Activated CD8-positive, alpha-beta memory T cell treated with anti-CD3 and anti-CD28 coated beads for 48 hours (primary cell): ENCODE measurements at places on chromosomes 3 and 15.

GRCh38 chr3:12027184-12027846, 23.1 kb downstream of the SYN2 start:
- no peak for DNase-seq

DNA sequence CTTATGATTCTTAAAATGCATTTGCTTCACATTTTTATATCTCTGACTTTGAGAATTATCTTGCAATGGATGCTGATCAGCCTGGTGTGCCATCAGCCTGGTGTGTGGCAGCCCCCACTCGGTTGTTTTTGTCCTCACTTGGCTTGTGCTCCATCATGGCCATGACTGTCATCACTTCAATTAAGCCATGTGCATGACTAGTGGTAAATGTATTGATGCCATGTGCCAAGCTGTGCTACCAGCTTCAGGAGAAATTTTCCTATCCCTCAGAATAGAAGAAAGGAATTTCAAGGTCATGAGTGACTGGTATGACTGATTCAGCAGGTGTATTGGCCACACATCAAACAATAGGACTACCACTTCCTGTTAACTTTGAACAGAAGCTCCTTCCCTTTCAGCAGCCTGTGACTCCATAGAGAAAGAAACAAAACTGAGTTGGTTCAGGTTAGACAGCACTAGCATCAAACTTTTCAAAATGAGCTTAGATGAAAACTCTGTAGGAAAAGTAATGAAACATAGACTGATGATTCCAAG, 251.7 kb downstream of the GRM7 start:
- DNase-seq = no peak

DNA sequence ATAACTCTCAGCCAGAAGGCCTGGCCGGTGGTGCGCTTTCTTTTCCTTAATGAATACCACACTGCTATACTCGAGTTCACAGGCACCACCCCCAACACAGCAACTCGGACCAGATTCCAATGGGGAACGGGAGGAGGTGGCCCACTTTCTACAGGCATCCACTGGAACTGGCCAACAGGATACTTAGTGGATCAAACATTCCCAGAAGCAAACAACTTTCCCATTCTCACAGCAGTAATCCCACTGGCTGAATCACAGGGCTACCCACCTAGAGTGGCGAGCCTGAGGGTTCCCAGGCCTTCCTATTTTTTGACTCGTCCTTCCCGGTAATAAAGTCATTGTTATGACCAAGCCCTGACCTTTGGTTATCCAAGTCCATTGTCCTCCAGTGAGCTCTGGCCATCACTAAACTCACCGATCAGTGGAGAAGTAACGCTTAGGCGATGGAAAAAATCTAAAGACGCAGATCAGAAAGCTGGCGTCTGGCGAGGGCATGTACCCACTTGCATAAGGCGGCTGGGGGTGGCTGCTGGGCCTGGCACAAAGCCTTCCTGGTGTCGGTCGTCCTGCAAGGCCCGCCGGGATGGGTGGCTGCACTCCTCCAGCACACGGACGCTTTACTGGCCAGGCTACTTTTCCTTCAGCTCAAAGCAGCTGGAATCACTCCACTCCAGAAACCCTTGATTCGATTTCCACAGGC, 1.2 kb downstream of the EOGT start:
- DNase-seq = no peak

- DNase-seq = no peak
Observed at GRCh38 chr3:50156549-50157493, 1.7 kb downstream of the SEMA3F start.

DNA sequence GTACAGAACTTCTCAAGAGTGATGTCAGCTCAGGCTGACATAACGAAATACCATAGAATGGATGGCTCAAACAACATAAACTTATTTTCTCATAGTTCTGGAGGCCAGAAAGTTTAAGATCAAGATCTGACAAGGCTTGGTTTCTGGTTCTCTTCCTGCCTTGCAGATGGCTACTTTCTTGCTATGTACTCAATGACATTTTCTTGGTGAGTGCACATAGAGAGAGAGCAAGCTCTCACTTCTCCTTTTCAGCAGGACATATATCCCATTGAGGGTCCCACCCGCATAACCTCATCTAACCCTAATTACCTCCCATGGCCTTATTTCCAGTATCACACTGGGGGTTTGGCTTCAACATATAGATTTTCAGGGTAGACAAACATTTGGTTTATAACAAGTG, 1072.1 kb downstream of the PLOD2 start:
- no peak for DNase-seq

- DNase-seq = no peak
Observed at GRCh38 chr3:190534986-190535385, 21.1 kb downstream of the IL1RAP start.

DNA sequence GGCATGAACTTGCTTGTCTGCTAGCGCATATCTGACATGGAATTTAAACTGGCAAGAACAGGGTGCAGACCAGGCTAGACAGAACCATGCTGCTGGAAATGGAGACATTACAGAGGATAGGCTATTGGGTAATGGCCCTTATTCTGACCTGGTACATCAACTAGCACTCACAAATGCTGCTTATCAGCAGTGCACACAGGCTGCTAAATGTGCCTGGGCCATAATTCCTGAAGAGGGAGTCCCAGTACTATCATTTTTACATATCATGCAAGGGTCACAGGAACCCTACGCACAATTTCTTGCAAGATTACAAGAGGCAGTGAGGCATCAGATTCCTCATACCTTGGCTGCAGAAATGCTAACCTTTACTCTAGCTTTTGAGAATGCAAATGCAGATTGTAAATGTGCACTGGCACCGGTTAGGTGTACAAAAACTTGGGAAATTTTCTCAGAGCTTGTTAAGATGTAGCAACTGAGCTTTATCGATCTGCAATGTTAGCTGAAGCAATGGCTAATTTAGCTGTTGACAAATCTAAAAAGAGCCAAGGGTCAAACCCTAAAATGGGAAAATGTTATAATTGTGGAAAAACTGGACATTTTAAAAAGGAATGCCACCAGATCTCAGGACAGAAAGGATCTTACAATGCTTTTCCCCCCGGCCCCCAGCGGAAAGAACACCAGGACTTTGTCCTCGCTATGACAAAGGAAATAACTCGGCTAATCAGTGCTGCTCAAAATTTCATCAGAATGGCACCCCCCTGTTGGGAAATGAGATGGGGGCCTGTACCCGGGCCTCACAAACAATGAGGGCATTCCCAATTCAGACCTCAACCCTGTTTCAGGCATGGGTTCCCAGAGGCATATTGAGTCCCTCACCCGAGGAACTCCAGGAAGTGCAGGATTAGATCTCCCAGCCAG, 21.1 kb downstream of the CCRL2 start:
- no peak for DNase-seq

DNA sequence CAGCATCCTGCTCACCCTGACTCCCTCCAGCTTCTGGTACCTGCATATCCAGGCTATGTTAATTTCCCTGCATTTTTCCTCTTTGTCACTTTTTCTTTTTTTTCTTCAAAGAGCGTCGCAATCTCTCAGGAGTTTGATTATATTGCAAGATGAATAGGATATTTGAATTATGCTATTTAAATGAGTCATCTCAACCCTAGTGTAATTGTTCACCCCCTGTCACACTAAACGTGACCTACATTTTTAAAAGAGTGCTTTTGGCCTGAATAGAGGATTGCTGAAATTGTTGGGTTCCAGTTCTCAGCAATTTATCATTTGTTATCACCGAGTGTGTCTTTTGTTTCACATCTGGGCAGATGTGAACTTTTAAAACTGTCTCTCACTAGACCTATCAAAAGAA, 294.7 kb downstream of the SOX2 start:
- DNase-seq = no peak

GRCh38 chr15:29140475-29141307, 128.9 kb downstream of the NSMCE3 start:
- no peak for DNase-seq

GRCh38 chr3:24495326-24495994, 810 bp upstream of the THRB start:
- DNase-seq = no peak

GRCh38 chr15:101332061-101332467, 37.0 kb upstream of the SNRPA1 start:
- no peak for DNase-seq

DNA sequence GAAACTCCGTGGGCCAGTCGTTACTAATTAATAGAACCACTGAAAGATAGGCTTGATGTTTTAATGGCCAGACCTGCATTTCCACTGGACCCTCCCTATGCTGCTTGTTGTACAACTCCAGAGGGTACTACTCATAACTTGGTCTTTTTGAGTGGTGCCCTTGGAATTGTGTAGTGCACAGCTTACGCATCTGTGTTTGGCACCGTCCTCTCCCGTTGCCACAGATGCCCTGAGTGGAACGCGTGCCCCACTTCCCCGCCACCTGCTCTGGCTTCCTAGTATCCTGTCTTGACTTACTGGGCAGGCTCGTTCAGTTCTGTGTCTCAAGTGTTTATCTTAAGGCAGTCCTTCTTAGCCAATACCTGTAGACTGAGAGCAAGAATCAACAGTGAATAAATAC, 78.7 kb downstream of the USP13 start:
- DNase-seq = no peak

- no peak for DNase-seq
Observed at GRCh38 chr3:131025539-131025938, 1.1 kb downstream of the ASTE1 start.

GRCh38 chr3:67288466-67289106, 290.5 kb downstream of the KBTBD8 start:
- no peak for DNase-seq

- no peak for DNase-seq
Observed at GRCh38 chr3:120052677-120053076, 41.6 kb downstream of the GSK3B start.

DNA sequence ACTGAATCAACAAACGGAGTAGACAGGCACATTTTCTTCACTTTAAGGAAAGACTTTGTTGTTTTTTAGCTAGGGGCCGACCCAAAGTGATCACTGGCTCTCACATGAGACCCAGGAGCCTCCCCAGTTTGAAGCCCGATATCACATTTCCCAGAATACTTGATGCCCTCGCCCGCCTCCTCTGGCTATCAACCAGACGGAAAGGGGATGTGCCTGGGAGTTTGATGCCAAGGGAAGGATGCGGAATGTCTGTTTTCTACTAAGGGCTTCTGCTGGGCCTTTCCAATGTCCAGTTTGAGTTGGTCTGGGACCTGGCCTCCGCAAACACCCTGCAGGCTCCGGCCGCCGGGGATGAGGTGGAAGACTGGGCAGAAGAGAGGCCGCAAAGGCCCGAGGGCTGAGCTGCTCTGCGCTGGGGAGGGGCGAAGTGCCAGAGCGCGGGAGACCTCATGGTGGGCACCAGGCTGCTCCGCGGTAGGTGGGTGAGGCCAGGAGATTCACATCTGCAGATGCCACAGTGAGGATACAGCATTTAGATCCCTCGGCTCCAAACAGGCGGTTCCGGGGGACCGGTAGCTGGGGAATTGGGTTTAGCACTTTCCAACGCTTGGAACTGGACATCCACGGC, 491 bp upstream of the ZNF774 start:
- no peak for DNase-seq

DNA sequence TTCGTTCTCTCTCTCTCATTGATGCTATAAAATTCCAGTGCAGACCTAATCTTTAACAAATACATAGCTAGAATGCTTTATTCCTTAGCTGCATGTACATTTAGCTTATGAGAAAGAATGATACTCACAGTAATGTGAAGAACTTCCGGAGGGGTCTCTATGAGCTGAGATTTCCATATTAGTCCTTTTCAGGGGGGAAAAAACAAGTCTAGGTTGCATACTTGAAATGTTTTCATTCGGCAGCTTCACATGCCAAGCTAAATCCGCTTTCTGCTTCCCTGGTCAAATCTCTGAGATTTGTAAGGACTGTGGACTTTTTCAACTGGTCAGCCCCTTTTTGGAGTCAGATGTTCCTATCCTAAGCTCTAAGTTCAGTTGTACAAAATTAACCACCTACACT, 111.5 kb upstream of the COL8A1 start:
- no peak for DNase-seq

GRCh38 chr15:80832686-80833085, 53.5 kb downstream of the CEMIP start:
- no peak for DNase-seq

GRCh38 chr15:69538379-69538778, 85.8 kb downstream of the RPLP1 start:
- no peak for DNase-seq

GRCh38 chr3:58184982-58185360, 25.8 kb downstream of the DNASE1L3 start:
- DNase-seq = no peak

- DNase-seq = no peak
Observed at GRCh38 chr3:193693774-193694173, 100.8 kb downstream of the OPA1 start.

GRCh38 chr15:75140080-75140879, 61.4 kb upstream of the C15orf39 start:
- no peak for DNase-seq

- no peak for DNase-seq
Observed at GRCh38 chr3:111700054-111700453, 104.9 kb upstream of the ZBED2 start.

DNA sequence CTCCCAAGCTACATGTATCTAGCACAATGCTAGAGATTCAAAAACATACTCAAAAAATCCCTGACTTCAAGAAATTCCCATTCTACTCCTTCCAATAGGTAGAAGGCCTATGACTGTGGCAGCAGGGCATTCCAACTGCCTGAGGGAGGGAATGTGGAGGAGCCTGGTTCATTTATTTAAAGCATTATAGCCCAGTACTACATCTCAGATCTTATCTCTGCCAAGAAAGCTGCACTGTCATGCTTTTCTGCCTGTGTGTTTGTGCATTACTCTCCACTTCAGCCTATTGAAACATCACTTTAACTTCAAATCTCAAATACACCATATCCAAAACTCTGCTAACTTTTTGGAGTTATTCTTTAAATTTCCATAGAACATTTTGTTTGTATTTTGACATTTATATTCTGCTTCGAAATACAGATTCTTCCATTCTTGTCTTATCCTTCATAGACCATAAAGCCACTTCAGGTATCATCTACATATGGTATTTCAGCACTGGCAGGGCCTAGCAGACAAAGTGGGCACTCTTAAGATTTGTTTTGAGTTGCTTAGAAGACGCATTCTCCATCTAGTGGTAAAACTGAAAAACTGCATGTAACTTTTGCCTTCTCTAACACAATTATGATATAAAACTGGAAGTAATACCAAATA, 59.1 kb upstream of the NEDD4 start:
- DNase-seq = no peak
